Stimulated activated CD4-positive, alpha-beta T cell treated with anti-CD3 and anti-CD28 coated beads, Interleukin-2, amount 100 ng/mL, for 4 hours (primary cell): ENCODE measurements at places on chromosomes 1 and 21.

GRCh38 chr21:34278451-34278850, 85.4 kb upstream of the KCNE2 start:
- no peak for DNase-seq

DNA sequence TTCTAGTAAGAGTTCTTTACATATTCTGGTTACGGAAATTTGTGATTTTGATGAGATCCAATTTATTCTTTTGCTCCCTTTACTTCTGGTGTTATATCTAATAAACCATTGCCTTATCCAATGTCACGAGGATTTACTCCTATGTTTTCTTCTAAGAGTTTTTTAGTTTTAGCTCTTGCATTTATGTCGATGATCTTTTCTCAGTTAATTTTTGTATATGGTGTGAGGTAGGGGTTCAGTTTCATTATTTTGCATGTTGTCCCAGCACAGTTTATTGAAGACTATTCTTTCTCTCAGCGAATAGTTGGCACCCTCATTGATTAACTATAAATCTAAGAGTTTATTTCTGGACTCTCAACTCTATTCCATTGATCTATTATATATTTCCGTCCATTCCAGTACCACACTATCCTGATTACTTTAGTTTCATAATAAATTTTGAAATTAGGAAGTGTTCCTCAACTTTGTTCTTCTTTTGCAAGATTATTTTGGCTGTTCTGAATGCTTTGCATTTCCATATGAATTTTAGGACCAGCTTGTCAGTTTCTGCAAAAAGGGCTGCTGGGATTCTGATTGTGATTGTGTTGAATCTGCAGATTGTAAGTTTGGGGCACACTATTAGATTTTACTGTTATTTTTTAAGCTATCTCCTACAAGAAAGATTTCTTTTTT, 4.0 kb downstream of the KDM1A start:
- DNase-seq, result no peak

DNA sequence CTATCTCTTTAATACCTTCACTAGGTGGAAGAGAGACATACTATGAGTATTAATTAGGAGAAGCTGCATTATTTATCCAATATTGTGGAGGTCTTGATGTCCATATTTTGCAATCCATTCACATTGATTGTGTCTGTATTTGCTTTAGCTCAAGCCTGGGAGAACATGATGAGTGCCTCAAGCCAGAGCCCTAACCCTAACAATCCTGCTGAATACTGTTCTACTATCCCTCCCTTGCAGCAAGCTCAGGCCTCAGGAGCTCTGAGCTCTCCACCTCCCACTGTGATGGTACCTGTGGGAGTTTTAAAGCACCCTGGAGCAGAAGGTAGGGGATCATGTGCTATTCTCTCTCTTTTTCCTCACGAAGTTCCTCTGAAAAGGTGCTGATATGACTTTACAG, 99.5 kb downstream of the CC2D1B start:
- DNase-seq, result no peak

DNA sequence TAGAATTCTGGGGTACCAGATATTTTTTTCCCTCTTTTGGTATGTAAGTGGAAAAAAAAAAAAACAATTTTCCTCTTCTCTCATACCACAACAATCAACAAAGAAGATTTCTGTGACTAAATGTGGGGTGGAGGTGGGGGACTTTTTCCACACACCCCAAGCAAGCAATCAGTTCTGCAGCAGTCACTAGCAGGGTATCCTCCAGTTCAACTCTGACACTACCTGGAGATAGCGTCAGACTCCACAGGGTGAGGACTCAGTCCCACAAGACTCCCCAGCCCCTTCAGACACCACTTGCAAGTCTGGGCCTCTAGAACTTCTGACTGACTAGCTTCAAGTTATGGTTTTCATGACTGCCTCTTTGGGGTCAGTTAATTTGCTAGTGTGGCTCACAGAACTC, 6.2 kb downstream of the DHX9 start:
- DNase-seq, result peak; percentile 29

DNA sequence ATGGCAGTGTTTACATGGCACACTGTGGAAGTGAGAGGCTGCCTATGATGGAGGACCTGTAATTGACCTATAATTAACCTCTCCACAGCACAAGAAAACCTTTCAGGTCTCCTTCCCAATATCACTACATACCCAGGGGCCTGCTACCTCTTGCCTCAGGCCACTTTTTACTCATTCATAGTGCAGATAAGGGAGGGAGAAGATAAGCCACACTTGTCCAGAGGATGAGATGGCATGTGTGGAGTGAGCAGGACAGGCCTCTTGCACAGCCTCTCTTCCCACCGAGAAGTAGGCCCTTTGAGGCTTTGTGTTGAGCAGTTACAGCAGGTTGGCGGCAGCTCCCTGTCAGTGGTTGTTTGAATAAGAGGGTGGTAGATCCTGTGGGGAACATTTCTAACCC, 31.1 kb upstream of the IKBKE start:
- no peak for DNase-seq

GRCh38 chr21:14569026-14569621, 23.0 kb upstream of the SAMSN1 start:
- DNase-seq, result no peak

- no peak for DNase-seq
Measured at GRCh38 chr1:151867321-151867720, 13.8 kb upstream of the THEM5 start.

- DNase-seq, result no peak
Measured at GRCh38 chr21:15028186-15028585, 36.6 kb downstream of the NRIP1 start.

DNA sequence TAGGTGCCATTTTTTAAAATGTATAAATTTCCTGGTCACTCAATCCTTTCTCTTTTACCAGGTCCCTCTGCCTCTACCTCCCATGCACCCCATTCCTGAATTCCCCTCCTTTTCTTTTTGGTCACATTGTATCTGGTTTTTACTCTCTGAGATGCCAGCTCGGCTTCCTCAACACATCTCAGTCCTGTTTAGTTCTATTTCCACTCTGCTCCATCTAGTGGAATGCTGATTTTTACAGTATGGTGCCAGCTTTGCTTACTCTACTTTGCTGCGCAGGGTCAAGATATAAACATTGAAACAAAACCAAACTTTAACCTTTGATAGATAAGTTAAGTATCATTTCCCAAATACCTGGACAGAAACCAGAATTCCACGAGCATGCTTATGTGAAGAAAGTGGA, 96.0 kb downstream of the ESRRG start:
- no peak for DNase-seq

- no peak for DNase-seq
Measured at GRCh38 chr1:170664093-170664827, at the start of gene PRRX1. PRRX1 (plus strand) TSS chr1:170664131; CDS start chr1:170664219, 88 bp downstream.

DNA sequence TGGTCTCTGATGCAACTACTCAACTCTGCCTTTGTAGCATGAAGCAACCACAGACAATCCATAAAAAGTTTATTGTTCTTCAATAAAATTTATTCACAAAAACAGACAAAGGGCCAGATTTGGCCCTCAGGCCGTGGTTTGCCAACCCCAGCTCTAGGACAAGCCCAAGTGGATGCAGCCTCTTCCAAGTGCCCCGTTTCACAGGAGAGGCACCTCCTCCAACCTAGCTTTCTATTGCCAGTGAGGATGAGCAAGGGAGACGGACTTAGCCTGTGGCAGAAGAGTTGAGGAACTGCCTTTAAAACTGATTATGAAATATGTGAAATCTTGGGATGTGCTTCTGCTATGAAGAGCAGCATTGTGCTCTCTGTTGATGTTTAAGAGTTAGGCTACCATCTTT, 105.4 kb downstream of the PSMG1 start:
- DNase-seq, result no peak

DNA sequence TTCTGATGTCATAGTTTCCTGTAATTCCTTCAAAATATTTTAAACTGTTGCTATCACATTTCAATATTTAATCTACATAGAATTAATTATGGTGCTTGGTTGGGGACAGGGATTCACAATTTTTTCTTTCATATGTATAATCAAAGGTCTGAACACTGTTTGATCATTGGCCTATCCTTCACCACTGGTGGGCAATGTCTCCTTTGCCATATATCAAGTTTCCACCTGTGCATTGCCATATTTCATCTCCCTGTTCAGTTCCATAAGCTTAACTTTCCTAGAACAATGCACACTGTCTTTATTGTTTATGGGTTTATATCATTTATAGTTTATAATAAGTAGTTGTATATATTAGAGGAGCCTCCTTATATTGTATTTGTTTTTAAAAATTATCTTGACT, 374.9 kb upstream of the PTBP2 start:
- no peak for DNase-seq

DNA sequence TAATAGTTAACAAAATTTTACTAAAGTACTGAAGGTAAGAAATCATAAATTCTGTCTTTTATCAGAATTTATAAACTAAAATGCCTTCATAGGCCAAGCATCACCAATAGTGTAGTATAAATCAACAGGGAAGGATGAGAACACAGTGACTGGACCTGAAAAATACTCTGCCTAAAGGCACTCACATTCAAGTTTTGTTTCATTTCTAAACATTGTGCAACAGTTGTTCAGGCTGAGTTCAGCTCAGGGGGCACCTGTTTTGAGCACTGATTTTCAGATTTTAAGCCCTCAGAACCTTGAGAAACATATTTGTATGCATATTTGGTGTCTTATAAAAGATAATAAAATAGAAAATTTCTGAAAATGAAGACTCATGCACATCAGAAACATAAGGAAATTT, 12.4 kb downstream of the ACBD6 start:
- DNase-seq, result no peak

- no peak for DNase-seq
Measured at GRCh38 chr21:36626791-36627190, 72.1 kb upstream of the SIM2 start.

DNA sequence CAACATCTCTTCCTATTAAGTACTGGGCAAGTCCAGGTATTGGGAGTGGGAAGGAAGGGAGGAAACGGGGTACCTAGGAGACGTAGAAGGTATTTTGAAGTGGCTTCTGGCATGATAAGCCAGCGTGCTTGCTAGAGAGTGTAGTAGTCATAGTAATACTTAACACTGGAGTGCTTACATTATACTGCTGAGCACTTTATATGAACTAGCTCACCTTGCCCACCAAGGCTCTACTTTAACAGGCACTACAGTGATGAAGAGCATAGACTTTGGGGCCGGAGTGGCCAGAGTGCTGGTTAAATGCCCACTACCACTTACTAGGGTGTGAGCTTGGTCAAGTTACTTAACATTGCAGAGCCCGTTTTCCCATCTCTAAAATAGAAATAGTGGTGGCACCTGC, 61.7 kb downstream of the ACP6 start:
- no peak for DNase-seq

GRCh38 chr1:1601564-1602303, 1.8 kb upstream of the FNDC10 start:
- no peak for DNase-seq
